ENCODE measurements at places on chromosomes 3 and 15. TPM values are rescaled to one million over a fixed set of nuclear protein-coding genes. Genes with fewer than 3 reads are reported as not detected.

AMT gene
- 3.0 TPM for total RNA-seq

FRMD4B gene
- total RNA-seq, result 3.0 TPM

DUOXA2 gene
- not detected for total RNA-seq

APH1B gene
- 11.8 TPM for total RNA-seq

CLEC3B gene
- 0.52 TPM for total RNA-seq

CCR1 gene
- total RNA-seq, result not detected

OSBPL10 gene
- total RNA-seq, result 11.4 TPM

C2CD4B gene
- 4.1 TPM for total RNA-seq

CTXN2 gene
- total RNA-seq, result not detected

GOLGA8T gene
- total RNA-seq, result not detected

DOCK3 gene
- under 0.01 TPM for total RNA-seq

SLC12A1 gene
- total RNA-seq, result 0.13 TPM

CHCHD4 gene
- 13.4 TPM for total RNA-seq

SERPINI2 gene
- not detected for total RNA-seq

MYZAP gene
- total RNA-seq, result 0.72 TPM

CPN2 gene
- not detected for total RNA-seq

ZNF385D gene
- total RNA-seq, result 0.40 TPM

ATP13A5 gene
- not detected for total RNA-seq

WDR6 gene
- 59.0 TPM for total RNA-seq

IL17RD gene
- 2.3 TPM for total RNA-seq

ENTPD3 gene
- not detected for total RNA-seq

PPP2R3A gene
- total RNA-seq, result 8.5 TPM

FYTTD1 gene
- 40.1 TPM for total RNA-seq

OR5K2 gene
- total RNA-seq, result not detected

SLC28A1 gene
- total RNA-seq, result not detected

GABRB3 gene
- total RNA-seq, result 1.2 TPM

SUSD5 gene
- total RNA-seq, result 8.1 TPM

GXYLT2 gene
- 29.0 TPM for total RNA-seq

GOLGA6A gene
- total RNA-seq, result 6.9 TPM

MAN2A2 gene
- total RNA-seq, result 7.4 TPM

CPOX gene
- 32.3 TPM for total RNA-seq

FBLN2 gene
- 25.2 TPM for total RNA-seq

MED12L gene
- total RNA-seq, result 0.80 TPM

LRRC58 gene
- 19.3 TPM for total RNA-seq

CELSR3 gene
- 5.0 TPM for total RNA-seq

CDHR4 gene
- not detected for total RNA-seq

FBN1 gene
- total RNA-seq, result 283 TPM

SLC6A1 gene
- not detected for total RNA-seq

DNAJA4 gene
- 0.88 TPM for total RNA-seq

TMCC1 gene
- 7.1 TPM for total RNA-seq

SERINC4 gene
- not detected for total RNA-seq

ROBO2 gene
- total RNA-seq, result 9.6 TPM

ERC2 gene
- total RNA-seq, result 1.4 TPM

VGLL4 gene
- 16.8 TPM for total RNA-seq

WDR53 gene
- 14.5 TPM for total RNA-seq

TGM4 gene
- not detected for total RNA-seq
